ENCODE measurements at places on chromosomes 6 and 20.

DNA sequence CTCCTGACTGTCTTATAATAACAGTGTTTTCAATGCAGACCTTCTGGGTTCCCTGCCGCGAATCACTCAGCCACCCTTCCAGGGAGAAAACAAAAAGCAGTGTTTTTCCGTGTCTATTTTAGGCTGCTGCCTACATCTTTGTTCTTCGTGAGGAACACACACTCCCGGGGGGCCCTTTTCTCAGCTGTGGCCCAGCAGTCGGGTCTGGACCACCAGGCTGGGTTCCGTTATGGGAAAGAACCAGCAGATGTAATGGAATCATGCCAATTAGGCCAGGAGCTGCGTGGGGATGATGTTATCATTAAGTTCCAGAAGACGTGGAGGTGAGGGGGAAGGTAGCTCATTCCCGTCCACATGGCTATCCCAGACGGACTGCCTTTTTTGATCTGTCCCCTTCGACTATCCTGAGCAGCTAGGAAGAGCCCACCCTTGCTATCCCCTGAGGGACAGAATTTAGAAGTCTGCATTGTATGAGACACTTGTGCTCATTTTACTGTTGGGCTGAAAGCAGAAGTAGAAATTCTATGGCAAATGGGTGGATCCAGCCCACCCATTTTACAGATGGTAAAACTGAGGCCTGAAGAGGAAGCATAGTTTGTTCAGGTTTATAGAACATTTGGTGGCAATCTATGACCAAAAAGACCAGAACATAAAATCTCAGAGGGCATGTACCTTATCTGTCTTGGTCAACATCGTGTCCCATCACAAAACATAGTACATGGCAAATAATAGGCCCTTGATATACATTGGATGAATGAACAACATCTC, 54.5 kb downstream of the KCNB1 start:
- DNase-seq = no peak

DNA sequence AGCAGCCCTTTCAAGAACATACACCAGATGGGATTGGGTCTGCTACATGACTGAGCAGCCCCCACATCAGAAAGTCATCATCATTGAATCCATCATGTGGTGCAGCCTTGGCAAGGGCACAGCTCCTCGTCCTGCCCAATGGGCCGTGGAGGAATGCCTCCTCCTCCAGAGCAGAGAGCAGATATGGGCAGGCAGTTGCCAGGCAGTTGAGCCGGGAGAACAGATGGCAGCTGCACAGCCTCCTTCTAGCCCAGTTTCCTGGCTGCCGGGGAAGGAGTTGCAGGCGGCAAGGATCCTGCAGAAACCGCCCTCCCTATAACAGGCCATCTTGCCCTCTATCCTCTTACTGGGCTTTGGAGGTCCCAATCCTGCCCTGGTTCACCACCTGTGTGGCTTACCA, 11.9 kb upstream of the ZFAND3 start:
- DNase-seq = no peak

GRCh38 chr20:830011-830521, 3.4 kb upstream of the FAM110A start:
- no peak for DNase-seq

DNA sequence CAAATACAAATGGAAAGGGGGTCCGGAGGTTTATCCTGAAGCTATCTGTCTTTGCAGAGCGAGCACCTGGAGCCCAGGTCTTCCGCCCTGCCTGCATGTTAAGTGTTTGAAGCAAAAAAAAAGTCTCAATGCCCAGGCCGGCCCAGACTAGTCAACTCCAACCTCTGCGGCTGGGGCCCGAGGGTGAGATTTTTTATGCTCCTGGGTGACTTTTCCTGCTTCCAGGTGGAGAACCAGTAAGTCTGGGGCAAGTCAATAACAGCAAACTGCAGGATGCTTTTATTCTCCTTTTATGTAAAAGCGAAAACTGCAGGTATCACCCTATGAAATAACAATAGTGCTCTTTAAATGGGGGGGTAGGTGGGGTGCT, 2.0 kb upstream of the ZBP1 start:
- DNase-seq = no peak

DNA sequence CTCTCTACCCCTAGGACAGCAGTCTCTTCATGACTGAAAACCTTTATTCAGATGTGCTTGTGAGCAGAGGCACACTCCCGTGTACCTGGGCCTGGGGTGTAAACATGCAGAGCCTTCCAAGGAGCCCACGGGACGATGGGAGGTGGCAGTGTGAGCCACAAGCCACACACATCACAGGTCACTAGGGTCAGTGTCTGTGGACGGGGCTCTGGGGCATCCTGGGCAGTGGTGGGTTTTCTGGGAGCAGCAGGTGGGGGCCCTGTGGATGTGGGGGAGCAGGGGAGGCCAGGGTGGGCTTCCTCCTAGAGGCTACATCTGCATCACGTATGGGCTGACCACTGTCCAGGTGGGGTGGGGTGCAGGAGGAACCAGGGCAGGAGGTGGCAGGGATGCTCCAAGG, 16.7 kb upstream of the TTLL2 start:
- DNase-seq = no peak

Measured in CD4-positive, CD25-positive, alpha-beta regulatory T cell (primary cell).